SIG-M5 (cell line): ENCODE measurements at places on chromosomes 3 and 15.

DNA sequence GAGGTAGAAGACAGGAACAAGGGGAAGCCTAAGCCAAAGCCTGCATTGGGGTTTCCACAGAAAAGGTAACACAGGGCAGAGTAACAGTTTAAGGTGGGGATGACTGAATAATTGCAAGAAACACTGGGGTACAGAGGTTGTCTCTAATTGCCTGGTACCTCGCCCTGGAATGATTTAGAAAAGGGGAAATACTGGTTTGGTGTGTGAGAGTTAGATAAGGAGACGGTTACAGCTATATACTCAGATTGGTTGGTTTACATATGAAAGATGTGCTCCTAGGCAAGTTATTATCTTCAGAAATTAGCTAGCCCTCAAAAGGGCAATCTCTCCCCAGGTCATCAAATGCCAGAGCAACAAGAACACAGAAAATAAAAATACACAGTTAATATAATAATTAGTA, 58.8 kb downstream of the SMARCC1 start:
- DNase-seq, result no peak

- DNase-seq, result no peak
These were observed 135.6 kb downstream of the SOX2 start for GRCh38 chr3:181847276-181847675.

GRCh38 chr15:67845974-67846373, 6.1 kb upstream of the RNU6-1 start:
- DNase-seq, result no peak

DNA sequence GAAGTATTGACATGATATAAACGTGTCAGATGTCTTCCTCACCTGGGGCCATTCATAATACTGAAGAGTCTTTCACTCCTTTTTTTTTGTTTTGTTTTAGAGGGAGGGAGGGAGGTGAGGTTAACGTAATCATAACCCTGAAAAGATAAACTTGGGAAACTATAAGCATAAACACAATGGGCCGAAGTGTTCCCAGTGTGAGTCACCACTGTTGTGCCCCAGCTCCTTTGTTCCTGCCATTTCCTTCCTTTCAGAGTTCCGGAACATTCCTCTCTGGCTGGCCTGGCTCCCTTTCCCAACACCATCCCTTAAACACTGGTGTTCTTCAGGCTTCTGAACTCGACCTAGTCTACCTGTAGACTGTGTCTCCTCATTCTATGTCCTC, 18.6 kb downstream of the PLD1 start:
- no peak for DNase-seq

DNA sequence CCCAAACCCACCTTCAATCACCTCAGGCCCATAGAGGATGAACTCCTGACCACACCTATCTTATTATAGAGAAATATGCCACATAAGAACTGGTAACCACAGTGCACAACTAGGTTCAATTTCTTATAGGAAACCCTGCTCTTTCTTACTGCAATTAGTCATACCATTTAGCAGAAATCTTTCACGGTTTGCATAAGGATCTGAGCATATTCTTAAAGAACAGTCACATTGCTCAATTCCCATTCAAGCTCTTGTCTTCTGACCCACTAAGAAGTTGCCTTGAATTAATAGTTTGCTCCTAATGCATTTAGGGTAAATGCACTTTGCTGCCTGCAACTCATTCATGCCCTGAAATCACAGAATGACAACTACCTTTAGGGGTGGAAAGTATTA, 9.2 kb downstream of the ERC2 start:
- DNase-seq, result no peak

DNA sequence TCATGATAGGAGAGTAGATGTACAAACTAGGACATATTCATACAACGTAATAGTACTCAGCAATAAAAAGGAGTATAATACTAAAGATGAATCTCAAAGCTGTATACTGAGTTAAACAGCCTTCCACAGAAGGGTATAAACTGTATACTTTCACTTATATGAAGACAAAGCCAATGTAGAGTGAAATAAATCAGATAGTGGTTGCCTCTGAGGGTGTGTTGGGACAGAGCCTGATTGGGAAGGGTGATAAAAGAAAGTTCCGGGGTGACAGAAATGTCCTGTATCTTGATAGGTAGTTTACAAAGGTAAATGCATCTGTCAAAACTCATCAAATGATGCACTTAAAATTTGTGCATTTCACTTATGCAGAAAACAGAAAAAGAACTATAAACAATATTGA, 122.5 kb downstream of the ADAM10 start:
- no peak for DNase-seq

DNA sequence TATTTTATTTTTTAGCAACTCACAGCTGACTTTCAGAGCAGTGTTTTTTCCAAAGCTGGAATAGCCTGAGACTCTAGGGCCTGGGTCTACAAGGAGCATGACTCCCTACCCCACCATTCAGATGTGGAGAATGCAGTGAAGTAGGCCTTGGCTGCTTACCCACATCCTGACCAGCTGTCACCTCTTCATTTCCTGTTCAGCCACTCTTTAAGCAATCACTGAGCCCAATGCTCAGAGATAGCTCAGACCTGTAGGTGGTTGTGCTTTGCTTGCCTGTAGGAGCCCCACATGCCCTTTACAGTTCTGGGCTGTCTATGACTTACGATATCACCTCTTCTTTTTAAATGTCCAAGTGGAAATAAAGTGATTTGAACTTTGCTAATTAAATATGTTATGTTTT, 148.1 kb downstream of the NEK11 start:
- DNase-seq, result no peak

DNA sequence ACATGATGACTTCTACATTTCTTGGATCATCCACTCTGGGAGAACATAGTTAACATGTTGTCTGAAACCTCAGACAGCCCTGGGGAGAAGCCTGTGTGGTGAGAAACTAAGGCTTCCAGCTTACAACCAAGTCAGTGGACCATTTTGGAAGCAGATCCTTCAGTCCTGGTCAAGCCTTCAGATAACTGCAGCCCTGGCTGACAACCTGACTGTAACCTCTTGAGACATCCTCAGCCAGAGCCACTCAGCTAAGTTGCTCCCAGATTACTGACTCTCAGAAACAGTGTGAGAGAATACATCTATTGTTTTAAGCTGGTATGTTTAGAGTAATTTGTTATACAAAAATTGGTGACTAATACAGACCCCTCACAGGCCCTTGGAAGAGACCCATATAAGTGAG, 50.9 kb upstream of the KPNA4 start:
- no peak for DNase-seq

- no peak for DNase-seq
These were observed 40.9 kb upstream of the IDH2 start for GRCh38 chr15:90143166-90143655.

DNA sequence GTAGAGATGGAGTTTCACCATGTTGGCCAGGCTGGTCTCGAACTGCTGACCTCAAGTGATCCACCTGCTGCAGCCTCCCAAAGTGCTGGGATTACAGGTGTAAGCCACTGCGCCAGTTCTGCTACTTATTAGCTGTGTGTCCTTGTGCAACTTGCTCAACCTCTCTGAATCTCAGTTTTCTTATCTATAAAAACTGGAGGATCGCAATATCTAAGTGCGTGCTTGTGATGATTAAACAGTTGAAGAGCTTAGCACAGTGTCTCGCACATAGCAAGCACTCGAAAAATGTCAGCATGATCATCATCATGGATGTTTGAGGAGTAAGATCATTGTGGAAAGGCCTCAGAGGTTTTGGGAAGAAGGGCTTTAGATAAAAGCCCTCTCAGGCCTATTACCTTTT, 10.8 kb downstream of the CLCN2 start:
- no peak for DNase-seq

DNA sequence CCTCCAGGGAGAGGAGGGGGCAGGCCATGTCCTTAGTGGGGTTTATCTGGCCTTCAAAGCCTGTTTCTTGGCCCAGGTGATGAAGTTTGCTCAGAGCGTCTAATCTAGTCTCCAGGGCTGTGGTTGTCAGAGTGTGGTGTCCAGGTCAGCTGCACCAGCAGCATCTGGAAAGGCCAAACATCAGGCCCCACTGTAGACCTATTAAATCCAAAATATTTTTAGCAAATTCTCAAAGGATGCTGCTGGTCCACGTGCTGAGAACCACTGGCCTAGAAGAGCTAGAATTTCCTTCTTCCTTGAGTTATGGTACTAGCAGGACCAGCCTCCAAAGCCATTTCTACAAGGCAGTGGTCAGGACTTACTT, 28.9 kb downstream of the SLC28A1 start:
- DNase-seq, result no peak

GRCh38 chr15:68201879-68202261, 3.3 kb downstream of the CALML4 start:
- DNase-seq, result no peak

DNA sequence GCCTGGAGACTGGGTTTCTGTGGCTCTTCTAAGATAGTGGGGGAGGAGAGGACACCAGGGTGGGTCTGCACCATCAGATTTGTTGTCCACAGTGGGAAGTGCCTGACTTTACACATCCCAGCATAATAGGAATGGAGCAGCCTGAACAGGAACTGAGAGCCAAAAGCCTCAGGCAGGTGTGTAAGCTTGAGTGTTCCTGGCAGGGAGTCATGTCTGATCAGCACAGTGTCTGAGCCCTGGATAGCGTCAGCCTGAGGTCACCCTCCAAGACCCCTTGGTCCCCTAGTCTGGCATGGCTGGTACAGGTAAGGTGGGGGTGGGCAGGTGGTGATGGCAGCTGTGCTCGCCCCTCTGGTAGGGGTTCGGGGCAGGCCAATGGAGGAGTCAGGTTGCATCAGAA, 20.2 kb downstream of the INSYN1 start:
- no peak for DNase-seq

GRCh38 chr15:71443538-71443937, 328.3 kb downstream of the THSD4 start:
- DNase-seq, result no peak

DNA sequence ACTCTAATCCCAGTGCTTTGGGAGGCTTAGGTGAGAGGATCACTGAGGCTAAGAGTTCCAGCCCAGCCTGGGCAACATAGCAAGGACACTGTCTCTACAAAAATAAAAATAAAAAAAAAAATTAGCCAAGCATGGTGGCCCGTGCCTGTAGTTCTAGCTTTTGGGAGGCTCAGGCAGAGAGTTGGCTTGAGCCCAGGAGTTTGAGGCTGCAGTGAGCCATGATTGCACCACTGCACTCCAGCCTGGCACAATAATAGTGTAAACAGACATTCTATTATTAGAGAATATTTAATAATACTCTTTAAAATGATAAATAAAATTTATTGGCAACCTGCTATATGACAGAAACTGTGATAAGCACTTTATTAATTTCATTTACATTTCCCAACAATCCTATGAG, 908.9 kb downstream of the TUSC7 start:
- DNase-seq, result no peak

DNA sequence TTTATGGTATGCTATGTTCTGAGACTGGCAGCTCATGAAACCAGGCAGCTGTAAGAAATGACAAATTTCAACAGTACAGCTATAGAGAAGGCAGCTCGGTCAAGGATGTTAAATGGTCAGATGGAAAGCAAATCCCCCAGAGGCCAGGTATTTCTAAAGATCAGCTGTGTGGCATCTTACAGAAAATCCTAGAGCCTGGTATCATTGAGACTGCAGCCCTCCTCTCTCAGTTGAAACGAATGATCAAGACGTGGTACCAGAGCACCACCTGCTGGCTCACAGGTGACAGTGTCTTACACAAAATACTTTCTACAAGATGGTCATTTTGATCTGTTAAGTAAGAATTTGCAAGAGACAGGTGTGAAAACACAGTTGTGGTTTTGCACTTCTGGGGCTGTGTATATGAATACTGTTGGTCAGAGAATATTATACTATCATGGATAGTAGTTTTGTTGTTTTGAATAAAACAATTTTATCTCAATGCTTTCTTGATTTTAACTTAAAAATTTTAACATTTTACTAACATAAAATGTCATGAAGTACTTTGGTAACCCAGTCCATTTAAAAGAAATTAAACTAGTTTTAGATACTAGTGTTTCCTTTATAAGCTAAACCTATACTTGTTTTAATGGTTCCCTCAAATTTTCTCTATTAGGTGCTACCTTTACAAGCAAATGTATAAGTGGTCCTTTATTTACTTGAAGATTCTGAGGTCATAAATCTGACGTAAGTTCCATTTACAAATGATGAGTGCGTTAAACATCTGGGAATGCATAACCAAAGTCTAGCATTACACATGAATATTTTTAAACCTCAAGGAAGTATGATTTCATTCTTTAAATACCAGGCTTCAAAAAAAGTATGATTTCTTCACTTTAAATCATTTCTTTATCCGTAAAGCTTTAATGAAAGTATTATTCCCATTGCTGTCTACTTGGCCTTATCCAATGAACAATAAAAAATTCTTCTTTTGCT, 121.8 kb downstream of the PDZRN3 start:
- no peak for DNase-seq

DNA sequence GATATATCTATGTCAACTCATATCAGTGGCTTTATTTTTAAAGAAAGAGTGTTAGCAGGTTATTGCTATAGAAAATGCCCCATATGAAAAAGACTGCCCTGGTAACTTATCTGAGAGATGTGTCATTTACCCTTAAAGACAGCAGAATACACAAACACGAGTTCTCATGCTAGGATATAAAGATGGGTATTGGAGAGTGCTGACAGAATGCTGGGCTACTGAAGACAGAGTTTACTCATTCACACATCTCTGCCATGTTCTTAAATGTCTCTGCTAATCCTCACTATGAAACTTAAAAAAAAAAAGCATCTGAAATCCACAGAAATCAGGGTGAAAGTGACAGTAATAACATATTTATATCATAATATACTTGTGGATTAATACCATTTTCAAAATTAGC, 126.7 kb downstream of the FOXP1 start:
- no peak for DNase-seq

GRCh38 chr15:66770518-66771350, 68.7 kb downstream of the SMAD6 start:
- DNase-seq, result no peak

DNA sequence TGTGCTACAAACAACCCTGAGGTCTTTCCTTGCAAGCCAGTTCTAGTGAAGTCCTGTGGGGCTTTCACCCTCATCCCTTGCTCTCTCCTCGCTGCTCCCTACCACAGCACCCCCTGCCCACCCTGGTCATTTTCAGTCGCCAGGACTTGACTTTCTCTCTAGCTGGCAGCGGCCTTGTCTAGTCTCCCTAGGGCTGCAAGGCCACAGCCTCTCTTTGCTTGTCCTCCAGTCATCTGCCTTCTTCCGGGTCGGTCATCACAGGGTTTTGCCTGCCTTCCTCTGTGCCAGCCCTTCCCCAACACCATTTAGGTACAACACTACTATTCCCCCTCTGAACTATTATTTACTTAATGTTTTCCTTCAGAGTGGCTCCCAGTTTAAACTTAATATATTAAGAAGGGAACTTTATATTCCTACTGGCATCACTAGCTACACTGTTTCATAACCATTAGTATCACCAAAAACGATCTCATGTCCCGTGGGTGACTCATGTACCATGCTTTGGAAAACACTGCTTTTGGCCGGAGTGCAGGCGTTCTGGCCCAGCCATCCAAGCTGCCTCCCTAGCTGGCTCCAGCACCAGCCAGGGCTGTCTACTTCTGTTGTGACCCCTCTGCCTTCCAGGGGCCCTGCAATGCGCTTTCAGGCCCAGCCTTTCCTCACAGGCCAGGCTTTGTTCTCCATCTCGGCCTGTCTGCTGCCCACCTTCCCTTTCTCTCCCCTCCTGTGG, 21.4 kb downstream of the FAH start:
- no peak for DNase-seq
